Airway epithelial cell (primary cell): ENCODE measurements at places on chromosomes 3 and 15. TPM values are rescaled to one million over a fixed set of nuclear protein-coding genes. Genes with fewer than 3 reads are reported as not detected.

CCDC66 gene
- 4.0 and 6.3 TPM in 2 replicates for total RNA-seq

ITPKA gene
- 2.0 and 3.3 TPM in 2 replicates for total RNA-seq

SLC12A8 gene
- total RNA-seq: 5.4 and 8.0 TPM in 2 replicates

DISP2 gene
- under 0.01 and 0.14 TPM in 2 replicates for total RNA-seq

TUSC7 gene
- not detected in 2 replicates for total RNA-seq

STRIT1 gene
- not detected in 2 replicates for total RNA-seq

CDC25A gene
- total RNA-seq: 14.2 and 22.8 TPM in 2 replicates

SPRED1 gene
- total RNA-seq: 8.7 and 9.6 TPM in 2 replicates

MCTP2 gene
- 11.6 and 21.2 TPM in 2 replicates for total RNA-seq

CPA3 gene
- not detected in 2 replicates for total RNA-seq

ARGFX gene
- total RNA-seq: not detected in 2 replicates

FGD5 gene
- 0.28 TPM in 2 replicates for total RNA-seq

GOLGA8Q gene
- not detected in 2 replicates for total RNA-seq

LDHAL6B gene
- total RNA-seq: not detected in 2 replicates

PLSCR4 gene
- 0.14 TPM in 1 of 2 replicates, not detected in the other for total RNA-seq

RLBP1 gene
- not detected in 2 replicates for total RNA-seq

CYP1A1 gene
- 8.0 and 10.3 TPM in 2 replicates for total RNA-seq

NIPA2 gene
- 56.3 and 64.7 TPM in 2 replicates for total RNA-seq

SLC28A1 gene
- not detected in 2 replicates for total RNA-seq

COL7A1 gene
- 294 and 341 TPM in 2 replicates for total RNA-seq

ALDH1A2 gene
- total RNA-seq: not detected in 2 replicates

THAP10 gene
- total RNA-seq: 1.7 and 3.7 TPM in 2 replicates

CNTN6 gene
- not detected in 2 replicates for total RNA-seq

CEP63 gene
- 12.4 and 18.3 TPM in 2 replicates for total RNA-seq

THRB gene
- total RNA-seq: 2.0 and 2.8 TPM in 2 replicates

IL17RB gene
- 0.07 TPM in 1 of 2 replicates, not detected in the other for total RNA-seq

NGRN gene
- 58.9 and 63.5 TPM in 2 replicates for total RNA-seq

LMAN1L gene
- not detected in 2 replicates for total RNA-seq

CYP8B1 gene
- not detected in 2 replicates for total RNA-seq

UPK1B gene
- 179 and 199 TPM in 2 replicates for total RNA-seq

CCDC80 gene
- total RNA-seq: 8.6 and 14.0 TPM in 2 replicates

B3GALNT1 gene
- total RNA-seq: 7.6 and 10.2 TPM in 2 replicates

KNG1 gene
- total RNA-seq: not detected in 2 replicates
